ENCODE measurements at places on chromosomes 4 and X.

DNA sequence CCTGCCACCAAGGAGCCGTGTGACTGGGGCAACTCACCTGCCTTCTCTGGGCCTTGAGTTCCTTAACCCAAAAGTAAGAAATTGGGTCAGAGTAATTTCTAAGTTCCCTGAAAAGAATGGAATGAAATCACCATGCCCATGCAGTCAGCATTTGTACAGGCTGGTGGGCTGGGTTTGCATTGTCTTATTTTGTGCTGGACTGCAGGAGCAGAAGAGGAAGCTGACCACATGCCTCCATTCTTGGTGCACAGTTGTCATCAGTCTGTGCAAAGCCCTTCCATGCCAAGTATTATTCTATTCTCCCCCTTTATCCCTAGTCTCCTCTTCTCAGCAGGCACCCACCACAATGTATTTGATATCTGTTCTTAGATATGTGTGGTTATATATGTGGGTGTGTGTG is 56.3 kb downstream of the FHDC1 start:
- no peak for DNase-seq

GRCh38 chr4:154335588-154335987 is 156.0 kb downstream of the DCHS2 start:
- no peak for DNase-seq

DNA sequence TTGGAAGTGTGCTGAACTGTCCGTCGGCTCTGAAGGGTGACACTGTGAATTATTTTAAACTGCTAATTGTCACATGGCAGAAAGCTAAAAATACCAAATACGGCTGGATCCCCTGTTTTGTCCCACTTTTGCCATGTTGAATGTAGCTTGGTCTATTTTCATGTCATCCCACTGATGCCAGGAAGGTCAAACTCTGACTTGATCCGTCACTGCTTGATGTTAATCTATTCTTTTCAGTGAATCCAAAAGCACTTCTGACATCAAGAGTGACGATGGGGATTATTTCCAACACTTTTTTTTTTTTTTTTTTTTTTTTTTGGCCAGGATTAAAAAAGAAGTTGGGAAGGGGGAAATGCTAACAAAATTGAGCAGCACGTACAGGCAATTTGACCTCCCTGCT is 734.6 kb upstream of the TENM3 start:
- no peak for DNase-seq

DNA sequence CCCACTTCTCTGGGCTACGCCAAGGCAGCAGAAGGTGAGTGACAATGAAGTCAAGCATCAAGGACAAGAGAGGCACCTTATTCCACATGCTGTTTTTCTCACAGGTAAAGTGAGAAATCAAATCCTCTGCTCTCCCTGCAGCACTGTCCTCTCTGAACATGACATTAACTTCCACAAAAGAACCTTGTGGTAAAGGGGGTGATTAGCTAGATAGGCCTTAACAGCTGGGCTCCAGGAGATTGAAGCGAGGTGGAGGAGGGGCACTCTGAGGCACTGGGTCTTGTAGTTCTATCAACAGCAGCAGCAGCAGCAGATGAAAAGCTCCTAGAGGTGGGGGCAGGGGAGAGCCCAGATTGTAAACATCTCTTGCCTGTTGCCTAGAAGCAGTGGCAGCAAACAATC is 96.8 kb upstream of the CXXC4 start:
- no peak for DNase-seq

DNA sequence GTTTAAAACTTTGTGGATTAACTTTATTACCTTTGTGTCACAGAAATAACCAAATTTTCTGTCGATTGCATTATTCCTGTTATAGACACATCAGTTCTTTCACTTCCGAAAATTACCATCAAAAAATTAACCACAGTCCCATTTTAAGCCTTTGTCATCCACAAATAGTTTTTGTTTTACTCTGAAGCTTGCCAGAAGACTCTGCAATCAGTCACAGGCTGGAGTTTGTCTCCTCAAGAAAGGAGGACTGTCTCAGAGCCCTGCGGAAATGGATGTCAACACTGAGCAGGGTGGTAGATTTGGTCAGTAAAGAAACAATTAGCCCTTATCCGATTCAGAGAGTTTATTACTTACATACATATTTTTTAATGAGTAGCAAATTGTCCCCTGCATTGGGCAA is 20.1 kb upstream of the TCEAL4 start:
- no peak for DNase-seq

DNA sequence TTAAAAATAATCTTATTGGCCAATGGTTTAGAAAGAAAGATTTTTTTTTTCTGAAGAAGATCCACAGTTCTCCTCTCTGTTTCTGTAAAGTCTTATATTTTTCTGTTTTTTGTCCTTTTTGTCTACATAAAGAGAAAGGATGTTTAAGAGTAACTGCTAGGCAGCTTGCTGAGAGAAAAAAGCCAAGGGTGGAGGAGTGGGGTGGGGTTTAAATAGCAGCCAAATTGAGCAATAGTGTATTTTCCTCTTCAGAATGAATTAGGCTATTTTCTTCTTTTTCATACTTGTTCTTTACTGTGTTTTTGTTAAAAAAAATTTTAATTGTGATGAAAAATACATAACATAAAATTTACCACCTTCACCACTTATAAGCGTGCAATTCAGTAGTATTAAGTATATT is 224.6 kb downstream of the SOWAHB start:
- no peak for DNase-seq

- DNase-seq = peak; percentile 1
These were observed 124.9 kb downstream of the STAG2 start for GRCh38 chrX:124086411-124086810.

- no peak for DNase-seq
These were observed 243.8 kb upstream of the HHIP start for GRCh38 chr4:144402176-144402575.

GRCh38 chr4:3128976-3129375 is 54.5 kb downstream of the HTT start:
- DNase-seq = no peak

DNA sequence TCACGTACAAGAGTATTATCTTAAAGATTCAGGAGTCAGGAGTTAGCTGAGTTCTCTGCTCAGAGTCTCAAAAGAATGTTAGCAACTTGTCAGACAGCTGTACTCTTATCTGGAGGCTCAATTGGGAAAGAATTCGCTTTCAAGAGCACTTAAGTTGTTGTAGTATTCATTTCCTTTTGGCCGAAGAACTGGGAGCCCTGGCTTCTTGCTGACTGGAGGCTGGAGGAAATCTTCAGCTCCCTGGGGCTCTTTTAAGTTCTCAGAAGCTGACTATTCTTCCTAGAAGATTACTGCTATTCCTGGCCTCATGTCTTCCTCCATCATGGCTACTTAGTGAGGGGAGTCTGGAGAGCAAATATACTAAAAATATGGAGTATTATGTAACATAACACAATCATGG is 587.2 kb downstream of the EPHA5 start:
- DNase-seq = no peak

GRCh38 chr4:81951891-81952455 is 421.8 kb downstream of the HNRNPD start:
- DNase-seq = no peak

GRCh38 chr4:17613761-17614415 is 553 bp upstream of the MED28 start:
- DNase-seq = no peak

DNA sequence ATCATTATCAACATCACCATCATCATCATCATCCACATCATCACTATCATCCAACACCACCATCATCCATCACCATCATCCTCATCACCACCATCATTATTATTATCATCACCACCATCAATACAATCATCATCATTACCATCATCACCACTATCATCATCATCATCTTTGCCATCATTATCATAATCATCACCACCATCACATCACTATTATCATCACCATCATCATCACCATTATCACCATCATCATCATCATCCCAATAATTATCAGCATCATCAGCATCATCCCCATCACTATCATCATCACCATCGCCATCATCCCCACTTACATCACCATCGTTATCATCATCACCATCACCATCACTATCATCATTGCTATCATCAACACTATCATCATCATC is 1021.9 kb upstream of the PRKX start:
- DNase-seq = no peak

- no peak for DNase-seq
These were observed 87.8 kb downstream of the STARD8 start for GRCh38 chrX:68735266-68735665.

DNA sequence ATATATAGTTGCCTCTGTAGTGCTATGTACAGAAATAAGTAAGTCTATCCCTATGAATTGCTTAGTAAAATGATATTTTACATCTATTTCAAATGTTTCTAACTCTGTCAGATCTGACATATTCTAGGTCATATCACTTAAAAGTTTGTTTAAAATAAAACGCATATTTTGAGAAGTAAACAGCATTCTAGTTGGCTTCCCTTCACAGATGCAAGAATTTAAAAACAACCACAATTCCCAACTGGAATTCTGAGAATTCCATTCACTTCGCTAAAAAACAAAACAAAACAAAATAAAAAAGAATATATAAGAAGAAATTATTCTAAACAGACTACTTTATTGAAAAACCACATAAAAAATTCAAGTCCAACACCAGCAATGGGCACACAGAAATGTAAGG is 126.0 kb downstream of the PPP3CA start:
- no peak for DNase-seq

GRCh38 chrX:48940404-48940955 is 16.9 kb downstream of the OTUD5 start:
- DNase-seq = no peak

- no peak for DNase-seq
These were observed 91.7 kb downstream of the HPGD start for GRCh38 chr4:174430576-174430975.

DNA sequence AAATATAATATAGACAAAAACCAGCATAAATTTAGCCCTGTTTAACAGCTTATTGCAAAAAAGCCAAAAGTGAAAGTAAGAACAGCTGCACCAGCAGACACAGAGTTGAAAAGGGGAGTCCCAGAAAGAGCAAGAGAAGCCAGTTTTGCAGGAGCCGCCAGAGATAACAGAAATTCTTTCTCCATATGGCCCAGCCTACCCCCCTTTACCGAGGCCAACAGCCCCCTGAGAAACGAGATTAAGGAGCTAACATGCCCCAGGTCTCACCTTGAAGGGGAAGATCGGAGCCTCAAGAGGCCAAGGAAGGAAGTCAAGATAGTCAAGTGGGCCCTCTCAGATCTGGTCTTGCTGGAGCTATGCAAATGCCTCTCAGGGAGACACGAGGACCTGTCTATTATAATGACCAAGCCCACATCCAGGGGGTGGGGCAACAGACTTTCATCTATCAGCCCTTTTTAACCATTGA is 4.8 kb downstream of the ACOX3 start:
- no peak for DNase-seq

GRCh38 chr4:146212781-146213180 is 1.6 kb upstream of the REELD1 start:
- no peak for DNase-seq

DNA sequence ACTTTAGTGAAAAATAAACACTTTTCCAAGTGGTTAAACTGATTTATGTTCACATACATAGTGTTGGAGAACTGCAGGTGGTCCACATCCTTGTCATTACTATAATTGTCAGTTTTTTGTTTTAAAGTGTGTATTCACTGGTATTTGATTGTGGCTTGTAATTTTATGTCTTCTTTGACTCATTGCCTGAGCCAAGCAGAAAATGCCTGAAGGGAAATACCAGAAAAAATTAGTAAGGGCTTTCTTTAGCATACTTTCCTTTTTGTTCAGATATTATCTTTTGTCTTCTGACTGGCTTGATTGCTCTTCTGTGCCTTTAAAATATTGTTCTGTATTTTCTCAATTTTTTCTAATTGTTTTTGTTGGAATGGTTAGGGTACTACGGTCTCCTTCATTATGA is 981.3 kb downstream of the C4orf33 start:
- no peak for DNase-seq

GRCh38 chrX:47218920-47219815 is 687 bp downstream of the CDK16 start:
- no peak for DNase-seq

DNA sequence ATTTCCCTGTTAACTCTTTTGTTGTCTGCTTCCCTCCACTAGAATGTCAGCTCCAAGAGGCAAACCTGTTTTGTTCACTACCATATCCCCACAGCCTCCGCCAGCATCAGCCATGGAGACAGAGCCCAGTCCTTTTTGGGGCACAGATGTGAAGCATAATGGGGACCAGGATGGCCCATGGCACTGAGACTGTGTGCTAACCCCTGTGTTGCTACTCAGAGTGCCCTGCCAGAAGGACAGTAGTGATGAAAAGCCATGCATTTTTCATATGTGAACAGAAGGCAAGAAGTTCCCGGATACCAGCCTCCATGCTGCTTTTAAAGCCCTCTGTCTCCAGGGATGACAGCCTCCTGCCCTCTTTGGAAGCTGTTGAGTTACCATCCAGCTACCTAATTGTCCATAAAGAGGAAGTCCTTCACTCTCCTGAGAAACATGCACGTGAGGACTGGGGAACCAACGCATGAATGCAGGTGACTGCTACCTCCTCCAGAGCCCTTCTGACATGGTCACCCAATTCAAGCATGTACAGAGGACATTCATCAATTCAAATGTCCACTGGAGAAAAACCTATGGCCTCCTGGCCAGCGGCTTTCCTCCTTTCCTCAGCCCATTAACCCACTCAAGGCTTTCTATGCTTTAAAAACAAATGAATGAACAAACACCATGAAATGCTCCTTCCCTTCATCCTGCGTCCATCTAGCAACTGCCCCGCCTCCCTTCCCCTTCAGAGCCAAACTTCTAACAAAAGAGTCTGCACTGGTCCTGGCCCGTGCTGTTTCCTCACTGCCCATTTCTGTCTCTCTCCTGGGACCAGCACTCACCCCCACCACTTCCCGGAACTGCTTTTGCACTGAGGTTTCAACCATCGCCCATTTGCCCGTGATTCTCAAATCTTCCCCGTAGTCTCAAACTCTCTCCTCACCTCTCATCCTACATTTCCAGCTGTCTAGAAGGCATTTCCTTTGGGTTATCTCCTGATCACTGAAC is 18.0 kb downstream of the PNMA6F start:
- no peak for DNase-seq

DNA sequence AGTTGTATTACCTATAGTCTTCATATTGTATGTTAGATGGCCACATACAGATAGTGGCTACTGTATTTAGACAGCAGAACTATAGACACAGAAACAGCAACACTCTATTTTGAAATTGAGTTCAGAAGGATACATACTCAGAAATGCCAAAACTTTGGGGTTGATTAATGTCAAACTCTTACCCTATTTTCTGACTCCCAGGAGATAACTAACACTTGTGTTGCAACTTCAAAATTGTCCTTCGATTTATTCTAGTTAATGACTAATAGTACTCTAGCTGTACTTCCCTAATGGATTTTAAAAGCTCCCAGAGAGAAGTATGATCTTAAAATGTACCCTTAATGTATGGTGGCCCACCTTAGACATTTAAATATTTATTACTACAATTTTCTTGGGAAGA is 229.9 kb upstream of the UGT8 start:
- no peak for DNase-seq

GRCh38 chrX:19855700-19856381 is 31.6 kb downstream of the SH3KBP1 start:
- DNase-seq = no peak
